Activated naive CD8-positive, alpha-beta T cell treated with anti-CD3 and anti-CD28 coated beads for 36 hours (primary cell): ENCODE measurements at places on chromosomes 12 and 14.

- no peak for DNase-seq
These were observed 58.3 kb upstream of the HECTD1 start for GRCh38 chr14:31265701-31266398.

DNA sequence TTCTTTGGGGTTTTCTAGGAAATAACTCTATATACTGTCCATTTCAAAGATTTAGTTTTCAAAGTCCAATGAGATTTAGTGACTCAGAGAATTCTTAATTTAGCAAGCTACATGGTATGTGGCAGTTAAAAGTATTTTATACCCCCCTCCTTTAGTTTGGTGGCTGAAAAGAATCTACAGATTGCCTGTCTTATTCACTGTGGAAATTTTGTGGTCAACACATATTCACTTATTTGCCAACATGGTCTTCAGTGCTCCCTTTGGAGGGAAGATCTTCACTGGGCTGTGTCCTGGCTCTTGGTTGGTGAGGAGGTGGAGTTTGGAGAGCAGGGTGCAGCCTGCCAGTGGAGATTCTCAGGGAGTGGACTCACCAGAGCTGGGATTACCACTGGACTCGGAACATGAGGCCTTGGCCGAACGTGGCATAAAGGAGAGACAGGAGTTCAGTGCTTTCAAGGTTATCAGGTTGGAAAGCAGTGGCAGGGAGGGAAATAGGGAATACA is 39.8 kb downstream of the SAMD4A start:
- DNase-seq, result no peak

GRCh38 chr12:19972325-19973288 is 395.7 kb upstream of the PDE3A start:
- peak; percentile 10 for DNase-seq

DNA sequence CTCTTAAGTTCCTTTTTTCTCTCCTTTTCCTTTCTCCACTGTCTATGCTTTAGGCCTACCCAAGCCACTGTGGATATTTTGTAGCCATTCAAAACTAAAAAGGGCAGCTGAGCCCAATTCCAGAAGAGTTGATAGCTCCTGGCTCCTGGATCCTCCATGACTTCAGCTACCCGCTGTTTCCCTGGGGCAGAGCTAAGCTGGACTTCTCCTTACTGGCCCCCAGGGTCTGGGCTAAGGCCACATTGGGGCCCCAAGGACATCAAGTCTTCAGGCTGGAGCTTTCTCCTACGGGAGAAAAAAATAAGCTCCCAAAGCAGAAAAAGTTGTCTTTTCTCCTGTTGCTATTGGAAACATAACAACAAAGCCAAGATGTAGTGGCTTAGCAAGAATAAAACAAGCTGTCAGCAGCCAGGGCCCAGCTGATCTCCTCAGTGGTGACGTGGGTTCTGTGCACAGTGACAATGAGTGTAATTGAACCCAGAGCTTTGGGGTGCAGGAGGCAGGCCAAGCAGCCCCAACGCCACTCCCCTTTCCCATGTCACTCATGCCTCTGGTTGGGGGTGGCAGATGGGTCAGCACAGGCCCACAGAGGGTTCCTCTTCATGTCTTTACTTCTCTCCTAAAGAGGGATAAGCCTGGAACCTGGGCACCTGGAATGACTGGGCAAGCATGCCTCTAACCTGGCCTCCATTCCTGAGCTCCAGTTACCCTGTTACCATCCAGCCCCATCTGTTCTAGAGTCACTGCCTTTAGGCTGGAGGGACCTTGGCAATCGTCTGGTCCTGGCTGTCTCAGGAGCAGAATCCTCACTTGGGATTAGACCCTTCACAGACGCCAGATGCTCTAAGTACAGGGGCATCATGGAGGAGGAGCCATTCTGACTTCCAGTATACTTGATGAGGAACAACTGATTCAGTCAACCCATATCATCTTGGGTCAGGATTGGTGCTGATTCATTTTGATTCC is 171.2 kb downstream of the ZFP36L1 start:
- no peak for DNase-seq

- no peak for DNase-seq
These were observed 44.3 kb upstream of the STRN3 start for GRCh38 chr14:31070431-31070830.

GRCh38 chr12:120882055-120882555 is 22.1 kb downstream of the SPPL3 start:
- DNase-seq, result no peak

GRCh38 chr14:51575349-51576116 is 76.2 kb upstream of the FRMD6 start:
- DNase-seq, result no peak

- no peak for DNase-seq
These were observed 3.0 kb downstream of the NCOR2 start for GRCh38 chr12:124564232-124564958.

DNA sequence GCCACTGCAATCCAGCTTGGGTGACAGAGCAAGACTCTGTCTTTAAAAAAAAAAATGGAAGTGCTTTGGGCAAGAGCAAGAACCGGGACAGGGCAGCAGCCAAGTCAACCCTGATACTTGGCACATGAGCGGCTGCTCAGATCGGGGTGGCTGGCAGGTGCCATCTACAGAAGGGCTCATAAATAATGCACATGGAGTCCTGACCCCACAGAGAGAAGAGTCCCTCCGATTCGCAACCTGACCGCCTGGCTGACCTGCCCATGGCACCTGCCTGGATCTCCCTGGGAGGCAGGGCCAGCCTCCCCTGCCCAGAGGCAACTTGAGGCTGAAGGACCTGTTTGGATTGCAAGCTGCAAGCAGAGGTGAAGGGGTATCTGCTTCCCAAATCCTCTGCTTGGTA is 9.6 kb upstream of the TMEM120B start:
- no peak for DNase-seq

DNA sequence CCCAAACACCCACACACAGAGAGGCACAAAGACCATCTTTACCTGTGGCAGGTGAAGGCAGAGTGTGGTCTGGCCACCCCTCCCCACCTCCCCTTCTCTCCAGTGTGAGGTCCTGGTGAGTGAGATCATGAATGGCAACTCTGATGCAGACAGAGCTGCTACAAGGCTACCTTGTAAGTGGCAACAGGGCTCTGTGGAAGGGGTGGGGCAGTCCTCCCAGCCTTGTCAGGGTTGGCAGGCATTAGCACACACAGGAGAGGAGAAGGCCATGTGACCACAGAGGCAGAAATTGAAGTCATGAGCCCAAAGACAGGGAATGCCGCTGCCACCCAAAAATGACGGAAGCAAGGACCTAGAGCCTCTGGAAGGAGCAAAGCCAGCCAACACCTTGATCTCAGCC is 30.7 kb downstream of the VWF start:
- DNase-seq, result no peak

- DNase-seq, result no peak
These were observed 2.1 kb downstream of the SAMD4A start for GRCh38 chr14:54568821-54569595.

DNA sequence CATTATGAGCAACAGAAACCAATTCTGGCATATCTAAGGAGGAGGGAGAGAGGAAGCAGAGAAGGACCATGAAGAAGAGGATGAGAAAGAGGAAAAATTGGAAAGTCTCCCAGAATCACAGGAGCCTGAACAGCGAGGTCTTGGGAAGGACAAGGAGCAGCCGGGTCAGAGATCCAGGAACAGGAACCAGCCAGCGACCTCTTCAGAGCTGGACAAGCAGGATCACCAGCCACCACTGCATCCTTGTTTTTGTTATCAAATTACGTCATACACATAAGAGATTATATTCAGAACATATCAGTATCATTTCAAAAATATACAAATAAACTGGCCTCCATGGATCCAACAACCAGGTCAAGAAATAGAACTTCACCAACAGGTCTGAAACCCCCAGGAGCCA is 22.1 kb upstream of the BDKRB2 start:
- DNase-seq, result no peak

DNA sequence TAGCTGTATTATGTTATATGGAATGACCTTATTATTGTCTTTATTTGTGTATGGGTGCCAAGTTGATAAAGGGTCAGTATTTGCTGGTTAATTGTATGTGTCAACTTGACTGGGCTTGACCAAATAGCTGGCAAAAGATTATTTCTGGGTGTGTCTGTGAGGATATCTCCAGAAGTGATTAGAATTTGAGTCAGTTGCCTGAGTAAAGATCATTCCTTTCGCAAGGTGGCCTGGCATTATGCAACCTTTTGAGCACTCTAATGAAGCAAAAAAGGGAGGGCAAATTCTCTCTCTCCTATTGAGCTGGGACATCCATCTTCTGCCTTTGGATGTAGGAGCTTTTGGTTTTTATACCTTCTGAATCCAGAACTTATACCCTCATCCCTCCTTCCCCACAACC is 82.2 kb downstream of the ATXN7L3B start:
- DNase-seq, result no peak

DNA sequence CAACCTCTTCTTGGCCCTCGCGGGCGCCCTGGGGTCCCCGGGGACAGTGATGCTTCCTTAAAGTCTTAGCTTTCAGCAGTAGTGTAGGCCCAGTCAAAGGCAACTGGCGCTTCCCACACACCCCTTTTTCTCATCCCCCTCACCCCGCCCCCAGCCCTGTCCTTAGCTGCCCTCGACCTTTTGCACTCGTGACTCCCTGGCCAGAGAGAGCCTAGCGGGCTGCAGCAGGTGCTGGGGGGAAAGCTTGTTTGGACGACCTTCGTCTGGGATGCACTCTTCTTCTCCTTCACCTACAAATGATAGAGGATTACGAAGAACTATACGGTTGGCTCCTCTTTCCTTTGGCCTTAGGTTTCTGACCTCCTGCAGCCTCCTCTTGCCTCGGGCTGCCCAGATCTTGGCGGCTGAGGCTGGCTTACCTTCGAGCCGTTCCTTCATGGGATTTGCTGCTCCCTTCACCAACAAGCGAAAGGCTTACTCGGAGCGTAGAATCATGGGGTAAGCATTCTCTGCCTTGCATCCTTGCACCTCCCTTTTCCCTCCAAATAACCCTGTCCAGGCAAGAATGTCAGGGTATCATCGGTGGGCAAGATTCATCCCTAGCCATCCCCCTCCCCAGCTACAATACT is 815 bp downstream of the COQ10A start:
- no peak for DNase-seq

- no peak for DNase-seq
These were observed 98.3 kb upstream of the ESRRB start for GRCh38 chr14:76277586-76278130.

DNA sequence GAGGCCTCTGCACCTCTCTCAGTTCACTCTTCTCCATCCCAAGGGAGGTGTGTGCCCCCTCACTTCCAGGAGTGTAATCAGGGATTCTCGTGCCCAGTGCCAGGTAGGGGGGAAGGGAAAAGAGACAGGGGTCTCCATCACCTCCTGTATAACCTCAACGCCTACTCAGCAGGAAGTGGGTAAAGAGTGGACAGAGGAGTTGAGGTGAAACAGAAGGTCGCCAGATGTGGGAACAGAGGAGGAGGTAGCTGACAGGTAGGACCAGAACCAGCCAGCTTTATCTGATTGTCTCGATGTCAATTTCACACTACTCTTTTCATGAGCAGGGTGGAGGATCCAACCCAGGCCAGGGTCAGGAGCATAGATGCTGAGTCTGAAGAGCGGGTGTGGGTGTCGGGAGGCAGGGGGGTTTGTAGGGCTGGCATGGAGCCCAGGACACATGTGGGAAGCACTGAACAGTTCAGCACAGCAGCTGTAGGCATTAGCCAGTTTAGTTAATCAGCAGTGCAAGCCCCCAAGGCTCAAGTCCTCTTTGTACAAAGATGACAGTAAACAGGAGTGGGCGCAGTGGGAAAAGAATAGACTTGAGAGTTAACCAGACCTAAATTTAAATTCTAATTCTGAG is 213.5 kb downstream of the PELI2 start:
- DNase-seq, result no peak

- DNase-seq, result no peak
These were observed 8.8 kb upstream of the LGR5 start for GRCh38 chr12:71430756-71431155.

DNA sequence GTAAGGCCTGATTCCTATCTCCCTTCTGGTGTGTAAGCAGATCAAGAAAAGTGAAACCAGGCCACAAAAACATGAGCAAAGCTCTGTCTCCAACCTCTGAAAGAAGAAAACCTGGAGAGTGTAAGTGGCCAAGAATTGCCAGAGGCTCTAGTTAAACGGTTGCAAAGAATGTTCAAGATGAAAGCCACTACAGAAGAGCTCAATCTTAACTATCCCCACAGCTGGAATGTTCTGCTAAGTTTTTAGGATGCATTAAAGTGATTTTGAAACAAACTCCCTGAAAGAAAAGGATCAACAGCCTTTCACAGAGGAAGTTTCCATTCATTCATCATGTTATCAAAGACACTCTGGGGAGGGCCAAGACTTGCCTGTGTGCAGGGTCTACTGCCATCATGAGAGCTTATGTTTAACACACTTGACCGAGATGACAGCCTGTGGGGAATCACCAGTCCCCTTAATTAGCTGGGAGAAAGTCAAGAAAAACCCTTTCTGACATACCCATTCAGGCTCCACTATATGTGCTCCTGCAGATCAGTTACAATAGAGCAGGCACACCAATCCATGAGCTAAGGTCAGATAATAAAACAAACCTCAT is 128.0 kb upstream of the OVCH1 start:
- DNase-seq, result no peak

DNA sequence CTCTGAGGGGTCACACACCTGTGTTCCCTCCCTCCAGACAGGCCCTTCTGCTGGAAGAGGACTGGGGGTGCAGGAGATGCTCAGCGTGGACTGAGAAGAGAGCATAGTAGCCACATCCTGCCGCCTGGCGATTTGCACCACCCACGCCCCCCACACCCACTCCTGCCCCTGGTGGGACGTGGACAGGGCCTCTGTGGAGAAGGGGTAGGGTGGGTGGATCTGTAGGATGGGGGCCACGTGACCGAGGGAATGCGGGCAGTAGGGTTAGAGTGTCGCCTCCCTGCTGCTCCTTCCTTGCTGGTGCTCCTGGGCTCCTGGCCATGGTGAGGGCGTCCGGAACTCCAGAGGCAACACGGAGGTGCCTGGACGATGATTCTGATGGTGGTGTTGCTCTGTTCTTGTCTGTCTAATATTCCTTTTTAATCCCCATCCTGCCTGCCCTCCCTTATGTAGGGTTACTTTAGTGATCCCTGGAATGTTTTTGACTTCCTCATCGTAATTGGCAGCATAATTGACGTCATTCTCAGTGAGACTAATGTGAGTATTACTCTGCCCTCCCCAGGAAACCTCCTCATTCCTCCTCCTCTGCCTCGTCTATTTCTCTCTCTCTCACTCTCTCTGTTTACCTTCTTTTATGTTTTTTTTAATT is 161.5 kb upstream of the FKBP4 start:
- no peak for DNase-seq

DNA sequence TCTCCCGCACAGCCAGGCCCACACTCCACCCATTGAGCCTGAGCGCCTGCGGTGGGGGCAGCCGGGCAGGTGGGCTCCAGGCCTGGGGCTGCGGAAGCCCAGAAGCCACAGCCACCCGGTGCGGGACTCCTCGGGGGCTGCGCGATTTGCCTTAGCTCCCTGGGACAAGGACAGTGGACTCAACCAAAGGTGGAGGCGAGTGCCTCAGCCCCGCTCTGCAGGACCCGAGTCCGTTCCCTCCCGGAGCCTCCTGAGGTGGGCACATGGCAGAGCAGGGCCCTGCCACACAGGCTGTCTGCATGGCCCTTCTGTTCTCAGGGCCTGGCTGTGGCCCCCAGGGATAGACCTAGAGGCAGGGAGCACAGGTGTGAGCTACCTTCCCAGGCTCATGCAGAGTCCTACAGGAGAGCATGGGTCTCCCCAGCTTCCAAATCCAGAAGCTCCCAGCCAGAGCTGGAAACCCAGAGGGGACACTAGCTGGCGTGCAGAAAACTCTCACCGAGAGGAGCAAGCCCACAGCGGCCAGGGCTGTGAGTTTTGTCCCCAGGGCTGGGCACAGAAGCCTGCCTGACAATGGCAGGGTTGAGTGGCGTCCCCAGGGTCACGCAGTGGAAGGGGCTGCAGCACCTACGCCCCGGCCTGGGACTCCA is 22.2 kb upstream of the LRTM2 start:
- DNase-seq, result no peak

GRCh38 chr14:36094963-36095362 is 81.6 kb downstream of the PTCSC3 start:
- no peak for DNase-seq
